ENCODE measurements at places on chromosomes 13 and 19.

DNA sequence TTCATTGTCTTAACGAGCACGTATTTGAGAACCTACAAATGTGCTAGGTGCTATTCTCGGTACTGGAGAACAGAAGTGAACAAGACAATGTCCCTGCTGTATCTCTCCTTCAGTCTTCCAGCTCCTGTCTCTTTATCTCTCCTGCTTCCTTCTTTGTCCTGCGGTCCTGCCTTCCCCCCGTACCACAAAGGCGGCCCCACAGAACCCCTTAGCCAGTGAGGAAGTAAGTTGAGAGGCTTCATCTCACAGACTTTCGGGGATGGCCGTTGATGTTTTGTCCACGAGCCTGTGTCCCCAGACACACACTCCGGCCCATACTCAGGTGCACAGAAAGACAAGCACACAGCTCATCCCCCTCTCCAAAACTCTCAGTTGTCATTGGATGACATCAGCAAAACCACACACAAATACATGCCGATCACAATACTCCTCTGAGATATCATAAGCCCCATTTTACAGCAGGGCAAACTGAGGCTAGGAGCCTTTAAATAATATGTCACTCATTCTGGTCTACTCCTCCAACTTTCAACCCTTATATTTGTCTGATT is 507 bp upstream of the SWSAP1 start:
- no peak for DNase-seq

DNA sequence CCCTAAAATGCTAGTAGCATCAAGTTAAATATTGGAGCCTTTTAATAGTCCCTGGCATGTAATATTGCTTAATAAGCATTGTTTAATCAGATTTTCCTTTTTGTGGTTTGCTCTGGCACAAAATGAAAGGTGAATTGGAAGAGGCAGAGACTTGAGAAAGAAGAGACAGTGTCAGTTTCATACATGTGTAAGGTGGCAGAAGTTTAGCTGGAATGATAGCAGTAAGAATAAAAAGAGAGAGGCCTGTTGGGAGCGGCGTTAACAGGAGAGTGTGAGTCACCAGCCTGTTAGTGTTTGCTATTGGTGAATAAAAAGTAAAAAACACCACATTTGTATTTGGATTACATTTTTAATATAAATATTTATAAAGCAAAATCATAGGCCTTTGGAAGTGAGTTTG is 145.3 kb downstream of the PDS5B start:
- DNase-seq, result no peak

DNA sequence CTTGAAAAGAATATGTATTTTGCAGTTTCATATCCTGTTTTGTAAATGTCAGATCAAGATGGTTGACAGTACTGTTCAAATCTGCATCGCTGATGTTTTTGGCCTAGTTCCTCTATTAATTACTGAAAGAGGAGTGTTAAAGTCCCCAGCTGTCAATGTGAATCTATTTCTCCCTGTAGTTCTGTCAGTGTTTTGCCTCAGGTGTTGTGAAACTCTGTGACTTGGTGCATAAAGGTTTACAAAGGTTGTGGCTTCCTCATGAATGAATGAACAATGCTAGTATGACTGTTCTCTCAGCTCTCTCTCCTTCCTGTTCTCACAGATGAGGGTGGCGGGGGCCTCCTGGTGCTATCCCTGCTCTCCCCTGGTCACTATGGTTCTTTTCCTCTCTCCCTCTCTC is 142.4 kb downstream of the MYCBP2 start:
- no peak for DNase-seq

DNA sequence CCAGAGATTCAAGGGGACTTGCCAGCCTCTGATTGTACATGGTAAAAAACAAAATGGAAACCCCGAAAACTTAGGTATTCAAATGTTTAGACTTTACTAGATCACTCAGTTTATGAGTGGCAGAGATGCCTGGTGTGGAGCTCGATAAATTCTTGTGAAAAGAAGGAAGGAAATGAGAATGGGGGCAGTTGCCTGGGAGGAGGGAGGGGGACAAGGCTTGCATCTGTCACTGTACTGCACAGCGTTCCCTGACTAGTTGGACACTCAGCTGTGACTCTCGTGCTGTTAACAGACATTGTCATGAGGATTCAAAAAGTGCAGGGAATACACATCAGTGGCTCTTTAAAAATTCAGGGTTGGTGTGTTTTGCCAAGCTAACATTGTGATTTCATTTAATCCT is 232.9 kb downstream of the ZIC5 start:
- DNase-seq, result no peak

GRCh38 chr19:7820588-7820987 is 9.4 kb upstream of the EVI5L start:
- no peak for DNase-seq
